Left ventricle myocardium superior (tissue), 1 donor: ENCODE measurements at places on chromosomes 2 and 18. TPM values are rescaled to one million over a fixed set of nuclear protein-coding genes. Genes with fewer than 3 reads are reported as not detected.

DNA sequence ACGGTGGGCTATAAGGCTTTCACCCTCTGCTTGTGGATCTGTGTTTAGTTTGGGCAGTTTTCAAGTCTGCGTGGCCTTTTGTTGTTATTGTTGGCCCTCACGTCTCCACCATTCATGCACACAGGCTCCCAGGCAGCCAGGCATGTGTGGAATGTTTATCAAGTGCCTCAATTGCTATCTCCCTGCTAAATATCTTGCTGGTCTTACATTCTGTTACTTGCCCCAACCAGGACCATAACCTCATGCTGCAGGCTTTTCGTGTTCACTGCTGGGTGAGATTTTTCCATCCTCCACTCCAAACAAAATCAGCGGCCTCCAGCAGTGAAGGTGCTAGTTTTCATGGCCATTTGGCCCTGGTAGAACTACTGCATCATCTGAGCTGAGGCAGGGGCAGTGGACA, 63.0 kb upstream of the DSC1 start:
- peak; percentile 68 for DNase-seq

LRP2 gene
- total RNA-seq = 2.0 TPM

- DNase-seq = no peak
Measured at GRCh38 chr18:79928563-79928960, 22.9 kb downstream of the SLC66A2 start.

DNA sequence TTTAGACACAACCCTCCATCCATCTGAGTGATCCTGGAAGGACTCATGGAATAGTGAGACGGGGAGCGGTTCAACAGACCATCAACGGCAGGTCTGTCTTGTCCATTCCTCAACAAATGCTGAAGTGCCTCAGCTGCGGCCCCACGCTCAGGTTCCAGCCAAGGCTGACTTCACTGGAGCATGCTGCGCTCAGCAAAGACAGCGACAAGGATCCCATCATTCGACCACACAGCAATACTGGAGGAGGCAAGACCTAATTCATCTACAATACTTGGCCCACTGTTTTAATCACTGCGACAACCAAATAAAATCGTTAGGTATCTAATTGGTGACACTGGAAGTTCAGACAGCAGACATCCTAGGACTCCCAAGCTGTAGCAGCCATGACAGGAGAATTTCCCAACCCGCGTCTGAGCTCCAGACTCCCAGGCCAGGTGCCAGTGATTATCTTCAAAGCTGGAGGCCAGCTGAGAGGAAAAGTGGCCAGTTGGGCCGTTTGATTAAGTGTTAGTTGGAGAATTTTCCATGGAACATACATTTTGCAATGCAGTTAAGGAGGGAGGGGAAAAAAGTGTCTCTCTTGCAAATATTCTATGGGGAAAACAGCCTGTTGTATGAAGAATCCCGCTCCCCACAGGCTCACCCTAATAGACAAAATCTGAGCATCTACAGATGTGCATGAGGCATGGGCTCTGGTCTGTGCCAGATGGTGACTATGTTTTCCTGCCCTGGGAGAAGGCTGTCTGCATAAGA, 92.5 kb upstream of the SLC35G4 start:
- peak; percentile 38 for DNase-seq

RGPD3 gene
- not detected for total RNA-seq

- no peak for DNase-seq
Measured at GRCh38 chr2:62443471-62443870, 62.5 kb downstream of the TMEM17 start.

- DNase-seq = no peak
Measured at GRCh38 chr2:166984797-166985196, 96.5 kb downstream of the XIRP2 start.

MRPS5 gene
- 88.2 TPM for total RNA-seq

DNA sequence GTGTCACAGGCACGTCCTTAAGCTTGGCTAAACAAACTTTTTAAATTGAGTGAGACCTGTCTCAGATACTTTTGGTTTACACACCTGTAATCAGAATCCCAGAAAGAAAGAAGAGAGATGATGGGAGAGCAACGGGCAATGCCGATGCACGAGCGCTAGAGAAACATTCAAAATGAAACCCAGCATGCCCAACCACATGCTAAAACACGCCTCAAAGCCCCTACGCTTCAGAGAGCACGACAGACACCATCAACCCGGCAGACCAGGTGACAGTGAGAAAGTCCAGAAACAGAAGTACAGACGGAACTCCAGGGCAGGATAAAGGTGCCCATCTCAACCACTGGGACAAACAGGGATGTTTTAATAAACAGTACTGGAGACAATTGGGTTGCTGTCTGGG, 85.5 kb downstream of the HDAC4 start:
- DNase-seq = no peak

DNA sequence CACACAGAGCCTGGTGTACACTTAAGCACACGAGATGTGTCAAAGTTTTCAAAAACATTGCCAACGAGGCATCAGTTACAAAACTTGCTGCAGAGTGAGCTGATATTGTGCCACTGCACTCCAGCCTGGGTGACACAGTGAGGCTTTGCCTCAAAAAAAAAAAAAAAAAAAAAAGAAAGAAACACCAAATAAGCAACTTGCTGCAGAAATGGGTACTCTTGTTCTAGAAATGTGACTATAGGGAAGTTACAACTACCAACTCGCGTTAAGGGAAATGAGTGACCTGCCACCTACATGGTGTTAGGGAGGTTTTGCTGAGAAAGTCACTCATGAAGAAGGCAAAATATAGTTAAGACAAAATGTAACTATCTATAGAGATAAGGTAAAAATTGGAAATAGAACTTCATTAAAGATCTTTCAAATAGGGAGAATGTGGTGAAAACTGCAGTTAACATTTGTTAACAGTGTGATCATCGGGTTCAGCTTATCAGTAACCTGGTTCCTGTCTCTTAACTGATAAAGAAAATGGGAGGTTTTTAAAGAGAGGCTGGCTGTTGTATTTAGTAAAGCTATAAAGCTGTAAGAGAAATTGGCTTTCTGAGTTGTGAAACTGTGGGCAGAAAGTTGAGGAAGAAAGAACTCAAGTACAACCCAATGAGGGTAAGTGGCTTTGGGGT, at the start of gene IL1RL1:
Gene IL1RL1 (plus strand): TSS at position 600 of the 677 bp plus-strand sequence. CDS start 26,702 bp downstream, outside the sequence.
- no peak for DNase-seq

BOLL gene
- not detected for total RNA-seq
